CD14-positive monocyte (primary cell): ENCODE measurements at places on chromosomes 13 and 19. TPM values are rescaled to one million over a fixed set of nuclear protein-coding genes. Genes with fewer than 3 reads are reported as not detected.

- H3K27ac ChIP-seq: no peak overlapping the region
- no peaks in the 10 kb centered on the region for H3K36me3 ChIP-seq
- H3K4me1 ChIP-seq: no peaks in the 10 kb centered on the region
- H3K4me3 ChIP-seq: no peak overlapping the region
Observed at GRCh38 chr13:85140192-85140591, 659.0 kb downstream of the SLITRK6 start.

DNA sequence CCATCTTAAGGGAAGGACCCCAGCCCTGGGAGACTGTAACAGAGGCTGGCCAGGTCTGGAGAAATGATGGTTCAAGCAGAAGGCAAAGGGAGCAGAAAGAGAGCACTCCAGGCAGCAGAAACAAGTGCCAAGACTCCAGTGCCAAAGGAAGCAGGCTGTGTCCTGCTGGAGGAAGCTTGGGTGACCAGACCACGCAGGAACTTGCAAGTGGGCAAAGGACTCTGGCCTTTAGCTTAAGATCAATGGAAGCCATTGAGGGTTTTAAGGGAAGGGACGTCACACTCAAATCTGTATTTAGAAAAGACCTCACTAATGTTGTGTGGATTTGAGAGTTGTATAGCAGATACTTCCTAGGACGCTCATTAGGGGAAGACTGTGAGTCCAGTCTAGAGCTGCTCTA, 95.5 kb downstream of the MIPEP start:
- H3K4me1 ChIP-seq: no peaks in the 10 kb centered on the region
- H3K27ac ChIP-seq: no peak overlapping the region
- no peaks in the 10 kb centered on the region for H3K27me3 ChIP-seq
- no peak overlapping the region for H3K4me3 ChIP-seq
- no peak for DNase-seq

FUT1 gene
- not detected for polyA plus RNA-seq

- H3K27me3 ChIP-seq: peaks cover 74% of the 10 kb centered on the region
- no peak for DNase-seq
- no peak overlapping the region for H3K27ac ChIP-seq
- H3K36me3 ChIP-seq: no peaks in the 10 kb centered on the region
- H3K4me1 ChIP-seq: no peaks in the 10 kb centered on the region
- H3K4me3 ChIP-seq: no peak overlapping the region
Observed at GRCh38 chr13:28339419-28339818, 155.5 kb downstream of the FLT1 start.

PLK5 gene
- not detected for polyA plus RNA-seq

GRCh38 chr13:49441846-49442245, 2.0 kb downstream of the CAB39L start:
- no peaks in the 10 kb centered on the region for H3K36me3 ChIP-seq
- no peak overlapping the region for H3K4me3 ChIP-seq
- no peaks in the 10 kb centered on the region for H3K27me3 ChIP-seq
- DNase-seq: no peak
- no peak overlapping the region for H3K27ac ChIP-seq

CPT1C gene
- polyA plus RNA-seq: not detected in 2 replicates
